NCI-H460 (cell line): ENCODE measurements at places on chromosomes 6 and 20. TPM values are rescaled to one million over a fixed set of nuclear protein-coding genes. Genes with fewer than 3 reads are reported as not detected.

The MMP24OS gene
- 9.4 and 10.8 TPM in 2 replicates for total RNA-seq

- no peak for DNase-seq
Observed at GRCh38 chr6:6351511-6352025, 31.1 kb upstream of the F13A1 start.

- DNase-seq, result no peak
Observed at GRCh38 chr6:43622541-43622940, 6.5 kb downstream of the GTPBP2 start.

DNA sequence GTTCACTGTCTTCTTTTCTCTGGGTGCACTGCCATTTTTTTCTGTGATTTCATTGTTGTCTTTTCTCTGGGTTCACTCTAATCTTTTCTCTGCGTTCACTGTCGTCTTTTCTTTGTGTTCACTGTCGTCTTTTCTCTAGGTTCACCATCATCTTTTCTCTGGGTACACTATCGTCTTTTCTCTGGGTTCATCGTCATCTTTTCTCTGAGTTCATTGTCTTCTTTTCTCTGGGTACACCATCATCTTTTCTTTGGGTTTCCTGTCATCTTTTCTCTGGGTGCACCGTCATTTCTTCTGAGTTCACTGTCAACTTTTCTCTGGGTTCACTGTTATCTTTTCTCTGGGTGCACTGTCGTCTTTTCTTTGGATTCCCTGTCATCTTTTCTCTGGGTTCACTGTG is 137.6 kb upstream of the MAP3K4 start:
- DNase-seq, result no peak

The MAS1L gene
- not detected in 2 replicates for total RNA-seq

The SIM1 gene
- total RNA-seq, result not detected in 2 replicates

The ARHGAP40 gene
- 0.12 and 0.61 TPM in 2 replicates for total RNA-seq

The RUNX2 gene
- 0.06 and 0.10 TPM in 2 replicates for total RNA-seq
